ENCODE measurements at places on chromosomes 7 and 10. TPM values are rescaled to one million over a fixed set of nuclear protein-coding genes. Genes with fewer than 3 reads are reported as not detected.

DNA sequence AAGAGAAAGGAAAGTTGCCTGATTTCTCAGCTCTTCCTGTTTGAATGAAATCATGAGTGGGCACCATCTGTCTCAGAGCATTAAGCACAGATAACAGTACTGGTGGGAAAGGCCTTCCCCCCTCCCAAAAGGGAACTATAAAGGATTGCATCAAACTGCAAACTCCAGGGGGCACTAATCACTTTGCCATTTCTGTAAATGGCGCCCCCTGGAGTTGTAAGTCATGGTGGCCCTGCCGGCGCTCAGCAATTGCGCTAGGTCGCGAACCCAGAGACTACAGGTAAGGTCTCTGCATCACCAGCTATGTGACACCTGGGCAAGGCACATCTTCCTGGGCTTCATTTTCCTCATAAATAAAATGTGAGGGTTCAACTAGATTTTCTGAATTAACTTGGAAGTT lies 11.1 kb downstream of the LRRC4 start:
- peaks cover 6% of the 10 kb centered on the region for H3K4me1 ChIP-seq
- H3K27me3 ChIP-seq = no peaks in the 10 kb centered on the region
- peaks cover 18% of the 10 kb centered on the region for H3K36me3 ChIP-seq
- H3K4me3 ChIP-seq = no peak overlapping the region

- no peak overlapping the region for H3K4me3 ChIP-seq
- no peaks in the 10 kb centered on the region for H3K27me3 ChIP-seq
- no peak overlapping the region for H3K27ac ChIP-seq
- ATAC-seq = no peak
- no peaks in the 10 kb centered on the region for H3K4me1 ChIP-seq
These were observed 181.1 kb downstream of the HERPUD2 start for GRCh38 chr7:35513828-35514227.

COL1A2 gene
- total RNA-seq = 252 TPM

NPSR1 gene
- total RNA-seq = not detected

Data from gastroesophageal sphincter (tissue), 4 donors.